Activated CD4-positive, alpha-beta T cell treated with anti-CD3 and anti-CD28 coated beads, Interleukin-10, Interleukin-2, amounts not matched to agents 100 ng/mL and 50 ng/mL, durations not matched to agents 16 hours and 8 hours (primary cell): ENCODE measurements at places on chromosomes 12 and 14.

DNA sequence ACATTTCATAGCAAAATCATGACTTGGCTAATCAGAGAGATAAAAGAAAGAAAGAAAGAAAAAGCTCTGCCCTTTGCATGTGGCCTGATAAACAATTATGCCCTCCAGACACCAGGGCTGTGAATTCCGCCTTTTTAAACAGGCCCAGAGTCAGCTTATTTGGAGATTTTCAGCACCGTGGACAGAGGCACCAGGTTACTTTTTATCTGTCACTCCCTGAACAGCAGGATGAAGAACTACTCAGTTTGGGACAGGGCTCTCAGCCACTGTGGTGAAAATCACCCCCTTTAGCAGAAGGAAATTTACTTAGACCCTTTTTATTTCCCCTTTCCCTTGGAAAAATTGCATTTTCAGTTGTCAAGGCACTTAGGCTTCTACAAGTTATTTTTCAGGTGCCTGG, 359.9 kb downstream of the NRXN3 start:
- peak; percentile 10 for DNase-seq

GRCh38 chr14:57245941-57246340, 22.8 kb downstream of the EXOC5 start:
- DNase-seq = no peak

- no peak for DNase-seq
Observed at GRCh38 chr12:117192057-117192456, 1.8 kb upstream of the FBXO21 start.

DNA sequence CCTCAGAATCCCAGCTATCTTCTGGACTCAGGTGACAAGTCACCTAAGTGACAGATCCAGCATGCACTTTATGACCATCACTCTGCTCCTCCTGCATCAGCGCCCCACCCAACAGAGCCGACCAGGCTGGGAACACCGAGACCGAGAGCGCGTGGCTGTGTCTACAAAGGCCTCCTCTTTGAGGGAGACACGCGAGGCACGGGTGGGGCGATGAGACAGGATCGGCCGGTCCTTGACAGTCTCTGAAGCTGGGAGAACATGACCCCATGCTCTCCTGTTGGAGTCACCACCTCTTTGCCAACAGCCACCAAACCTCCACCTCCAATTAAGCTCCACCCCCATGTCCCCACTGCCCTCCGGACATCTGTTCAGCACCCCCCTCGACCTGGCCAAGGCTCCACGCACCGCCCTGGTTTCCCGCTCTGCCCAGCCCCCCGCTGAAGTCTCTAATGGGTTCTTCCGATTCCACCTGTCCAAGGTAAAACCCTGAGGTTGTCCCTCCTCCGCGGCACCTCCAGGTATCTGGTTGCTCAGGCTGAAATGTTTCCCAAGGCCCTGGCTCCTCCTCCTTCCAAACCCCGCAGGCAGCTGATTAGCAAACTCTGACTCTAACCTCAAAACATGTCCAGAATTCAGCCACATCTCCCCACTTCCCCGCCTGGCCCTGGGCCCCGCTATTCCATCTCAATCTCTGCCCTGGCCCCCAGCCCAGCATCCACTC, 31.5 kb downstream of the HSP90AA1 start:
- no peak for DNase-seq

DNA sequence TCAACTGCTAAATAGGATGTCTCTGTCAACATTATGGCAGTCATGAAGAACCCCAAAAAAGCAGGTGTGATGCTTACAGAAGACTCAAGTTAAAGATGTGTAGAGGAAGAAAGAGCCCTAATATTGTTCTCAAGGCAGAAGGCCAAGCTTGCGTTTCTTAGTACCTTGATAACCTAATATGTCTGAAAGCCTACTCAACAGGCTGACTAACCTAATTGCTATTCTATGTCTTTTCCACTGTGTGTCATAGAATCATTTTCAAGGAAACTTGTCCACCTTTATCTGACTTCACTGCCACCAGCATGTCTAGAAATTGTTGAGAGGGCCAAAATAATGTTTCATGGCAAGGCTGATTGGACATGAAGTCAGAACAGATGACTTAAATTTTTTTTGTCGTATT, 373.2 kb downstream of the BTG1 start:
- no peak for DNase-seq

GRCh38 chr14:103846543-103847450, 578 bp downstream of the PPP1R13B start:
- peak; percentile 15 for DNase-seq

GRCh38 chr14:83071888-83072501, 1538.3 kb upstream of the SEL1L start:
- DNase-seq = peak; percentile 2

DNA sequence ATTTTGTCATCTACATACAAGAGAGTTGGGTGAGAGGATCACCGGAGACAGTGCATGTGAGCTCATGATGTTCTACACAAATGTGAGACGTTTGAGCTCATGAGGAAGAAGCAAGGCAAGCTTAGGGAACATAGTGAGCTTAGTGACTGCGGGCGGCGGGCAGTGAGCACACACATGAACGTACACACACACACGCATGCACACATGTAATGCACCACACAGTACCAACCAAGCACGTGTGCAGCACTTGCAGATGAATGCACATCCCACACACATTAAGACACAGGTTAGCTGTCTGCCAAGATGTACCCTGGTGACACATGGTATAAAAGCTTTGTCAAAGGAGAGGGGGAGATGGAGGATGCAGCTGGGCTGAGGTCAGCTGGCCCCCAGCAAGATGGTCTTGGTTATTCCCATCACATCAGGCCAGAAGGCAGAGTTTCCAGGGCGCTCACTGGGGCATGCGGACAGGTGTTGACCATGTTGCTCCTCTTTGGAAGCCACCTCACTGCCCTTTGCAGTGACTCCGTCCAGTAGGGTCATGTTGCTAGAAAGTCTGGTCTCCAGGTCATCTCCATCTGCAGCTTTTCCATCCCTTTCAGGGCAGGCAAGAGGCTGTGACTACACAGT, 8.7 kb upstream of the CACNA2D4 start:
- no peak for DNase-seq
